ENCODE measurements at places on chromosomes 13 and 19.

- DNase-seq, result no peak
Observed at GRCh38 chr13:42355092-42355485, 83.1 kb downstream of the AKAP11 start.

- DNase-seq, result no peak
Observed at GRCh38 chr13:59975807-59976435, 187.8 kb downstream of the DIAPH3 start.

GRCh38 chr13:110799246-110800236 lies 86.0 kb downstream of the ING1 start:
- peak; percentile 17 for DNase-seq

DNA sequence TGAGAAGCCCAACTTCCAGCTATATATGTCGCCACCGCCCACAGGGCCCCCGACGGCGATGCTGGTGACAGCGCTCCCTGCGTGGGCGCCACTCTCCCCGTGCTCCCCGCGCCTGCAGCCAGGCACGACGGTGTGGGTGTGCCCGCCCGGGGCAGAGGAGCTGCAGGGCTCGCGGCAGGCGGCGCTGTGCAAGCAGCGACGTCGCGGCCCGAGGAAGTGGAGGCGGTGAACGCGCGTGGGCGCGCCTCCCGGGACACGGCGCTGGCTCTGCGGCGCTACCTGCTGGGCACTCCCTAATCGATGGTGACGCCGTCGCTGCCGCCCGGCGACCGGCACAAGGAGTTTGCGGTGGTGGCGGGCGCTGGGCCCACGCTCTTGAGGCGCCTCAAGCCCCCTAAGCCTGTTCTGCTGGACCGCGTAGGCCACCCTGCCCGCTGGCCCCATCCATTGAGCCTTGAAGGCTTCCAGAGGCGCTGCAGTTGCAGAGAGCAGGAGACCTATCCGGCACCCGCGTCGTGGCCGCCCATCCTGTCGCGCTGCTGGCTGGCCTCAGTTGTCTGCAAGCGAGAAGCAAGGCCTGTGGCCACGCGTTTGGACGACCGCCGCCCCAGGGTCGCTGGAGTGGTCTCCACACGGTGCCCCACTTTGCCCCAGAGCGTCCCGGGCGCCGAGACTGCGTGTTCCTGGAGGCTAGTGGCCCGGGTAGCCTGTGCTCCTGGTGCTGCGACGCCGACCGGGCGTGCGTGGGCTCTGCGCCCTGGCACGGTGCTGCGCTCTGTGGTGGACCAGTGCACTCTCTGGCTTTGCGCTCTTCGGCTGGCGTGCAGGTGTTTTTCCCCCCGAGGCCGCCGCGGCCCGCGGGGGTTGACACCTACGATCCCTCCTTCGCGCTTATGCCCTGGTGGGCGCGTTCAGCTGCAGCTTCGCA lies 23.1 kb downstream of the LRFN3 start:
- no peak for DNase-seq

- no peak for DNase-seq
Observed at GRCh38 chr19:16327501-16327900, 2.9 kb downstream of the KLF2 start.

- DNase-seq, result no peak
Observed at GRCh38 chr13:20974981-20975585, 72.5 kb upstream of the XPO4 start.

DNA sequence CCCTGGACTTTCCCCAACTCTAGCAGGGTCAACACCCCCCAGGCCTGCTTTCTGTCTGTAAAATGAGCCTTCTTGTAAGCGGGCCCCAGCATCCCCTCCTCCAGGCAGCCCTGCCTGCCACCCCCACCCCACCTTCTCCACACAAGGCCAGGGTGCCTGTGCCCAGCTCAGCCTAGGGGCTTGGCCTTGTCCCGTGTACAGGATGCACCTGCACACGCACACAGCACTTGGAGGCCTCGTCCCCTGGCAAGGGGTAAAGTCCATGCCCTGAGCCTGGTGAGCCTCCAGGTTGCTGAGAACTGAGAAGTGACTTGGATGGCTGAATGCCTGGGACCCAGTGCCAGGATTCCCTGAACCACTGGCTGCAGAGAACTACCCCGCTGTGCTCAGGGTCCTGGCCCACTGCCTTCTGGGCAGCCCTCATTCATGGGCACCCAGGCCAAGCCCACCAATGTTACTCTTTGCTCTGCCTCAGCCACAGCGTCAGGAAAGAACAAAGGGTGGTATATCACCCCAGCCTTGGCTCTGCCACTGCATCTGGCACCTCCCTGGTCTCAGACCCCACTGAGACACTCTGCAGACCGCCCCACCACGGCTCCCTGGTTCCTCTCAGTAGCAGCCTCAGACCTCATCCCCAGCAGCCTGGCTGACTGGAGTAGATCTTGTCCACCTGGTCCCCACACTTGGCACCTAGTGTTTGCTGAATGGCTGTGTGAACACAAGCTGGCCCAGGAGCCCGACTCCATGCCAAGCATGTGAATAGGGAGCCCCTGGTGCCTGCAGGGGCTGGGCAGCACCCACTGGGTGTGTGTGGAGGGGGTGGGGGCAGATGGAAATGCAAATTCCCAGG lies 1.8 kb upstream of the TM6SF2 start:
- DNase-seq, result no peak

GRCh38 chr19:47802521-47803043 lies 1.8 kb downstream of the TPRX1 start:
- no peak for DNase-seq

GRCh38 chr13:69010789-69011188 lies 1096.8 kb upstream of the ATXN8OS start:
- no peak for DNase-seq

DNA sequence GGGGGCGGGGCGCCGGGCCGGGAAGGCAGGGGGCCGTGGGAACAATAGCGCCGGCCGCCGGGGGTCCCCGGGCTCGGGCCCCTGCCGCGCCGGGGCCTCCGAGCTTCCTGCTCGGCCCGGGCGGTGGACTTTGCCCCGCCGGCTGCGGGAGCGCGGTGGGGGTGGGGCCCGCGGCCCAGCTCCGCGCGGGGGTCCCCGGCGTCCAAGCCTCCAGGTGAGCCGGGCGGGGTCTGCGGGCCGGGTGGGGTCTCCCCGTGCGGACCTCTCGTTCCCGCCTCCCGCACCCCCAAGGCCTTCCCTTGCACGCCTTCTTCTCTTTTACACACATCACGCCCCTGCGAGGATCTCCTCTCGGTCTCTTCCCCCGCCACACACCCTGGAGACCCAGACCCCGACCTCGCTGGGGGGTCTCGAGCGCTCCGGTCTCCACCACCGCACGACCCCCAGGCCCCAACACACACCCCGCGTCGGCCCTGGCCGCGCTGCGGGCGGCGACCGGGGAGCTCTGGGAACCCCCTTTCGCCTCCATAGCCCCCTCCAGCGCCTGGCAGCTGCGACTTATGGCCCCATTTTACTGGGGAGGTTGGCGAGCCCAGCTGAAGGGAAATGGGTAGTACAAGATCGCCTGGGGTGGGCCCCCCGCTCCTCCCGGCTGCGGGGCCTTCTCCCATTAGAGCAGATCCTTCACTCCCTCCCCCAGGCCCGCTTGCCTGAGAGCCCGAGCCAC lies 711 bp downstream of the CAMSAP3 start:
- no peak for DNase-seq

- no peak for DNase-seq
Observed at GRCh38 chr19:14433554-14434501, 722 bp downstream of the PKN1 start.

DNA sequence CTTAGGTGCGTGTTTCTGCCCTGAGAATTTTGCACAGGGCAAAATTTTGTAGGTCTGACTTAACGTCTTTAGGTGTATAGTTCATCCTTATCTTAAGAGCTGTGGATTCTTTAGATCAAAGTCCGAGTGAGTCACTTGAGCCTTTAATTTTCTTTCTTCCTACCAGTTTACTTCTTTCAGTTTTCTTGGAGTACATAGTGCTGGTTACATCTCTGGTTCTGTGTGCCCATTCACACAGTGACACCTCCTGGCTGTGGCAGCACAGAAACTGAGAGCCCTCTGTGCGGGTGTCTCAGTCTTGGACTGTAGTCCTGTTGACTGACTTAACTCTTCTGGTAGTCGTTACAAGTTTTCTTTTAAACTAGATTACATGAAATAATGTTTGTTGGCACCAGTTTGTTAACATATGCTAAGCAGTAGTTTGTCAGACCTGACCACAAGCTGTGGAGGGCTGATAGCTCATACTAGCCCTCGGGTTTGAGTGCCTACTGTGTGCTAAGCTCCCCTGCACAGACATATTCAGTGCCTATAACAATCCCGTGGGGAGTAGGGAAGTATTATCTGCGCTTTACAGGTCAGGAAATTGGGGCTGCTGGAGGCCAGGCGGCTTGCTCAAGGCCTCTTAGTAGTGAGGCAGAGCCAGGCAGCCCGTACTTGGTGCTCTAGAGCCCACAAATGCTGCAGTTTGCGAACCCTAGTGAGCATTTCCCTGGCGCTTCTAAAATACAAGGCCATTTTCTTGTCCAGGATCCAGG lies 1.6 kb downstream of the GATAD2A start:
- DNase-seq, result peak; percentile 52

- DNase-seq, result no peak
Observed at GRCh38 chr19:6693056-6693471, 23.1 kb upstream of the TNFSF14 start.

DNA sequence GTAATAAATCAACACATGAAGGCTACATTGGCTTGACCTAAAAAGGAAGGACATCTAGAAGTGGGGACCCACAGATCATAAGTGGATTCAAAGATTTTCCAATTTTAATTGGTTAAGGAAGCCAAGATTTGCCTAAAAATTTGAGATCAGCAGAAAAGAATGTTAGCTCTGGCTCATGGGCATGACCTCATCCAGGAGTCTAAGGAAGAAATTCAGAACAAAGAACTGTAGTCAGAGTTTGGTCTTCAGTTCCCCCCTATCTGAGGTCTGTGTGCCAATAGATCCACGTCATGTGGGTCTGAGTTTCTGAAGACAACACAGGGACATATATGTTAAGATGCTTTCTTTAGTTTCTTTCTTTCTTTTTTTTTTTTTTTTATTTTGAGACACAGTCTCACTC lies 648.8 kb upstream of the SPRY2 start:
- peak; percentile 40 for DNase-seq

DNA sequence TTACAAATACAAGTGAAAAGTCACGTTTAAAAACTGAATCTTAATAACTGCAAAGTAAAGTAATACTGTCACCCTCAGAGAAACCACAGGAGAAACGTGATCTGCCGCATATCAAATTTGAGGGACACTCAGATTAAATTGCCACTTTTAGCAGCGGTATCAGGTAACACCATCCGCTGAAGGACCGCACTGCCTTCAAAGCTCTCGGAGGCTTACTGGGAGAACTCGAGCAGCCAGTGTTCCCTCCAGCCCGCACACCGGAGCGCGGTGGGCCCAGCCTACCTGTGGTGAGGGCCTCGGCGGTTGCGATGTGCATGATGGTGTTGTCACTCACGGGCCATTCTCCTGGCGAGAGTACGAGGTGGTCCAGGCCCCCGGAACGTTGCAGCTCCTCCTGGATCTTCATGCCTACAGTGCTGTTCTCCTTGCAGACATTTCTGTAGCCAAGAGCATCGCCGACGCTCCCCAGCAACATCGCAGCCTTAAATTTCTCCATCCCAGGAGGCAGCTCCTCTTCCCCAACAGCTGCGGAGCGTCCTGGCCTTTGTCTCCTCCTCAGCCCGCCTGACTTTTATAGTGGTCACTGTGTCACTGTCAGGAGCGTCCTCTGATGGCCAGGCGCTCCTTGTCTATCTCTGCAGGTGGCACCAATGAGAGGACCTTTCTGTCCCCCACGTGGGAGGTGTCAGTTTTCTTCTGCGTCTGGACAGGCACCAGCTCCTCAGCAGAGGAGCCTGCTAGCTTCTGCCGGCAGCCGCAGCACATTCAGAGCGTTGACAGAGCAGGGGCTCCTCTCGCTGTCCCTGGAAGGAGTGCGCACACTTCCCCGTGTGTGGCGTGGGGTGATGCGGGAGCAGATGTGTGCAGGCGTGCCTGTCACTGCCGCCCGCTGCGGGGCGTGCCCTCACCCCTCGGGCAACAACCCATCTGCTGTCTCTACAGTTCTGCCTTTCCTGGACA lies at the start of gene ADPRHL1:
TSS of gene ADPRHL1 (minus strand) at position 547 of the 960 bp plus-strand sequence. CDS start at position 496, 51 bp downstream.
- DNase-seq, result no peak

DNA sequence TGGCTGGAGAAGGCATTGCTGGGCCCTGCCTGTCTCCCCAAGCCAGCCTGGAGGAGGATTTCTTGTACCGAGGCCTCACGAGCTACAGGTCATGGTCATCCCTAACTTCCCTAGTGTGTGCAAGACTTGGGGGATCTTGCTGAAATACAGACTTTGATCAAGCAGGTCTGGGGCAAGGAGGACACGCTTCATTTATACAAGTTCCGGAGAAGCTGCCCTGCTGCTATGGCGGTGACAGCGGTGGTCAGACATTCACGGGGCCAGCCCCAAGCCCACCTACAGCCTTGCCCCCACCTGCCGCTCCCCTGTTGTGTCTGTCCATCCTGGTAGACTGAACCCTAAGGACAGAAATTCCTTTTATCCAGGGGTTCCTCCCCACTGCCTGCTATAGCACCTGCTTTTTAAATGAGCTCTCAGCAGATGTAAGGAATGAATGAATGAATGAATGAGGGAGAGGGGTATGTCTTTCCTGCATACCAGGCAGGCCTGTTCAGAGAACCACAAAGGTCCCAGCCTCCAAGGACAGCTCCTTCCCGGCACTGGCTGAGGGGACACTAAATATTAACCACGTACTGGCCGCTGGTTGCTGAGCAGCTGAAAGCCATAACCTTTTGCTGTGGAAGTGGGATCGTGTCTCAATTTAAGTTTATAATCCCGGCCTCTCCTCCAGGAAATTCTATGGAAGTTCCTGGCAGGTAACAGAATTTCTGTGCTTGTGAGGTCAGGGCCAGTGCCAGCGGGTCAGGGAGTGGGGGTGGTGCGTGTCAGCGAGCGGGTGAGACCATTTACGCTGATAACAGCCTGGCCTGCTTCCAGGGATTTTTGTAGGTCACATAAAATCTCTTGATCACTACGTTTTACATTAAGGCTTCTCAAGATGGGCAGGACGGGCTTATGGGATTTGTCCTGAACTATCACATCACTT lies 27.1 kb downstream of the TSSK6 start:
- DNase-seq, result no peak

GRCh38 chr13:91178099-91178498 lies 169.4 kb upstream of the MIR17HG start:
- DNase-seq, result no peak

DNA sequence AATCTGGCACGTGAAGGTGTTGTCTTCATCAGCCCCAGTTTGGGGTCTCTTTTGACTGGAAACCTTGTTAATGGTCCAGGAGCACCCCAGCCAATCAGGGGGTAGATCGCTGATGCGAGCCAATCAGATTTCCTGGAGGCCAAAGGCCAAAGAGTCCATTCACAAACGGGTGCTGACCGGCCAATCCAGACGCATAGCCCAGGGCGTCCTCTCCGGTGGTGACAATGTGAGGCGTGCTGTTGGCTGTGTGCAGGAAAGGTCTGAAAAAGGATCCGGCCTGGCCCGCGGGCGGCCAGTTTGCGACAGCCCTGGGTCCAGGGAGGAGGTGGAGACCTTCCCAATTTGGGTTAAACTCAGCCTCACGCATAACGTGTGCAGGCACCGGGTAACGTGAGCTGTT lies 3.1 kb downstream of the MAST3 start:
- DNase-seq, result no peak
